ENCODE measurements at places on chromosomes 1 and 21. TPM values are rescaled to one million over a fixed set of nuclear protein-coding genes. Genes with fewer than 3 reads are reported as not detected.
A peak's percentile ranks its signal among the peaks of the same experiment; 100 is the strongest.

The LCE1D gene
- not detected for total RNA-seq

The C8B gene
- total RNA-seq = not detected

The UCK2 gene
- total RNA-seq = 71.4 TPM

The SELE gene
- not detected for total RNA-seq

The PADI3 gene
- 5.7 TPM for total RNA-seq

The GJA4 gene
- not detected for total RNA-seq

DNA sequence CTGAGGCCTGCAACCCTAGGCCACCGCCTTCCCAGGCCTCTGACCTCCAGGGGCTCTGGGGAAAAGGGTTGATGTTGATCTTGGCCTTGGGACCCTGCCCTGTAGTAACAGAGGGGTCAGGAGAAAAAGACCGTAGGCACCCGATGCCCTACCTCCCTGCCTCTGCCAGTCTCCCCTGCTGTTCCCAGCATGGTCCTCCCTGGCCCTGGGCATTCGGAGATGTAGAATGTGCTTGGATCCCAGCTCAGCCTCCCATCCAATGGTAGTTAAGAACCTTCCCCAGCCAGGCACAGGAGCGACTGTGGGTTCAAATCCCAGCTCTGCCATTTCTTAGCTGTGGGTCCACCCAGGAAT lies 72.0 kb upstream of the TARDBP start:
- no peak for DNase-seq

DNA sequence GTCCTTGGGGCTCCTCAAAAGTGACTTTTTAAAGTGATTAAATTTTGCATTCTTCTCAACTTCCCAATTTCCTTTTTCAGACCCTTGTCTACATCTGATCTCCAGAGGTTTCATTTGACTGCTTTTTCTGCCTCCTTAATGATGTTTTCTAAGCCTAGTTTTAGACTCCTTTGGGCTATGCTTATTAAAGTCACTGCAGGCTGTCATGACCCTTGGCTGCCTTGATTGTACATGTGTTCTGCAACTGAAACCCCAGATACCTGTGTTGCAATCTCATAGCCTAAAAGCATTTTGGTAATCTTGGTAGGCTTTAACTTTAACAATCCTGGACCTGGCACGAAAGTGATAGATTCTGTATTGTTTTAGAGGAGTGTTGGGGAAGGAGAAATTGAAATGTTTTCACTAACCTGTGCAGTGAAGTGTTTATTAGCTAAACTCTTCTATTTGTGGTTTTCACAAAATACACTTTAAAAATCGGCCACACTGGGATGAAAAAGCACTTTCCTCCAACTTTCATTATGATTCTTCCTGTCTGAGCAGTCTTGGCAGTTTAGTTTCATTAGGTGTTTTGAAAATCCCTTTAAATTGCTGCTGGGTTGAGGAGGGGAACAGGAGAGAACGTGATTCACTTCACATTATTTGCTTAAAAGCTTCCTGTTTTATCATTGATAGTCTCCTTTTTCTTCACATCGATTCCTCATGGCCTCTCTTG lies 4.9 kb downstream of the MACO1 start:
- DNase-seq = no peak

- DNase-seq = no peak
Observed at GRCh38 chr21:42153046-42153686, 65.8 kb upstream of the ABCG1 start.

- no peak for DNase-seq
Observed at GRCh38 chr1:172545396-172546004, 12.6 kb downstream of the SUCO start.

GRCh38 chr1:221911714-221912113 lies 169.8 kb upstream of the DUSP10 start:
- no peak for DNase-seq

DNA sequence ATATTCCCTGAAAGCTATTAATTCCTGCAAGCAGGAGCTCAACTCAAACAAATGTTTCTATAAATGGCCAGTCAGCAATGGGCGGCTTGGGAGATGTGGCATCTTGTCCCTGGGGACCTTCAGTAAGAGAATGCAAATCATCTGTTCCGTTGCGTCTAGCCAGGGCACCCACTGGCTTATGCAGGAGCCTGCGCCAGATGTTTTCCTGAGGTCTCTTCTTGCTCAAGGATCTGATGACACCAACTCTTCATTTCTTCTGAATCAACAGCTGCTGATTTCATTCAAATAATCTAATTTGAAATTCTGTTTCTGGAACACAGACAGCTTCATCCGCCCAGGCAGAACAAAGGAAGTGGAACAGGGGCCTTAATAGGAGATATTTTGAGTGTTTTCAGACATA lies 70.0 kb upstream of the AJAP1 start:
- no peak for DNase-seq

GRCh38 chr1:202981939-202982338 lies 14.9 kb upstream of the CYB5R1 start:
- no peak for DNase-seq

GRCh38 chr1:78658901-78659300 lies 9.3 kb downstream of the IFI44 start:
- no peak for DNase-seq

- DNase-seq = no peak
Observed at GRCh38 chr1:41805771-41806471, 112.8 kb downstream of the HIVEP3 start.

DNA sequence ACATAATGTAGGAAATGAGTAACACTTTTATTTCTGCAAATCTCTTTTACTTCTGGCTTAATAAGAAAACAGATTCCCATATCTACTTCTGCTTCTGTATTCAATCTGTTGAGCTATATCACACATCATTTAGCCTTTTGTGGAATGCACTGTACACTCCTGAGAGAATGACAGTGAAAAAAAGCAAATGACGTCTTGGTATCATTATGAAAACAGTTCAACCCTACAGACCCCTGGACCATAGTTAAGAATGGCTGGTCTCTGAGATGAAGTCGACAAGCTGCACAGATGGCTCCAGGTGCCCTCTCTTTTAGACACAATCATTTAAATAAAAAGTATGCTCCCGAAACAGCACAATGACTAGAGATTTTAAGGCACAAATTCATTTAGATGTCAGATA lies 247.0 kb downstream of the RERE start:
- DNase-seq = no peak

DNA sequence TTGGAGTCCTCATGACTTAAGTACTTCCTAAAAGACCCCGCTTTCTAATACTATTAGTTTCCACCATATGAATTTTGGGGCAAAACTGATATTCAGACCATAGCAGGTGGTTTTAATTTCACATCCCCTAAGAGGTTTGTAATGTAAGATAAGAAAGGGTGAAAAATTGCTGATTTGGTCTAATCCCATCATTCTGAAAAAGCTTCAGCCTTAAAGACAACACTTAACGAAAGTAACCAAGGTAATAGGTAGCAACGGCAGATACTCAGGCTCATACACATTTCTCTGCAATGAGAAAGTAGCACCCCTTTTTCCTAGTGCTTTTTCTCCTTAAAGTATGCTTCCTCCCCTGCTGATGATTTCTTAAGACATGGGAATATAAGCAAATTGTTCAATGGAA lies 376.9 kb upstream of the LYPLAL1 start:
- no peak for DNase-seq

DNA sequence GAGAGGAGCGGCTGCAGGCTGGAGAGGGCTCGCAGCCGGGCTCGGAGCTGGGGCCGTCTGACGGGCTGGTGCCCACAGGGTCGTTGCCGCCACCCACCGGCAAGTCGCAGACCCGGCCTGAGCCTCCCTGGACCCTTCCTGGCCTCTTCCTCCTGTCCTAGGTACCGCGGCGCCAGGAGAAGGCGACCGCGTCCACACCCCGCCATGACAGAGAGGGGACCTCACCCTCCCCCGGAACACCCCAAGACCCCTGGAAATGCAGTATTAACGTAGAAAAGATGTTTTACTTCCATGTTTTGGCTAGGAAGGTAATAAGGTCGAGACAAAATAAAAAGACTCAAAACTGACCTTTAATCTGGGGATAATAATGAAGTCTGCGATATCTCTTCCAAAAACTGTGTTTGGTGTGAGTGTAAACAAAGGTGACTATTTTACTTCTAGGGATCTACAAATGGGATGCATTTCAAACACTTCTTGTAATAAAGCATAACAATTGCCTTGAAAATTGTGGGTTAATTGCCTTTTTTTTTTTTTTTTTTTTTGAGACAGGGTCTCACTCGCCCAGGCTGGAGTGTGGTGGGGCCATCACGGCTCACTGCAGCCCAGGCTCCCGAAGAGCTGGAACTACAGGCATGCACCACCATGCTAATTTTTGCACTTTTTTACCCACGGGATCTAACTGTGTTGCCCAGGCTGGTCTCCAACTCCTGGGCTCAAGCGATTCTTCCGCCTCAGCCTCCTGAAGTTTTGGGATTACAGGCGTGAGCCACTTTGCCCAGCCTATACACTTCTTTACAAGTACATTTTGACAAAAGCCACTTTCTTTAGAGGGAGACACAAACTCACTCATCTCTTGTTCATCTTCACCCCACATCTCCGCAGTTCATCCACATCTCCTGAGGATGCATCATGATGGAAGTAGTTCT lies 838 bp upstream of the RSRP1 start:
- no peak for DNase-seq

GRCh38 chr1:228007049-228007800 lies 427 bp downstream of the WNT3A start:
- DNase-seq = no peak

GRCh38 chr21:34229353-34229752 lies 134.5 kb upstream of the KCNE2 start:
- DNase-seq = no peak

DNA sequence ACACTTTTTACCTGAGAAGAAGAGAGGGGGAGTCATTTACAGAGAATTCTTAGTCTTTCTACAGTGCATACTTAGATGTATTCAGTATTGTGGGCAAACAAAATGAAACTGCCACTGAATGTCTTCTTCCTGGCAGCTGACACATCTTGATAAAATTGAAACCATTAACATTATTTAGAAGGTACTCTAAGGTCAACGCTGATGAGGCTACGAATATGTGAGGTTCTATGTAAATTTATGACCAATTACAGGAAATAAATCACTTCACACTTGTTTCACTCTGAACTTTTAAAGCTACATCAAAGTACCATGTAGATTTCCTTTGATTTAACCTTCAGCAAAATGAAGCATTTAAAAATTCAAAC lies 51.3 kb upstream of the GFI1 start:
- no peak for DNase-seq

GRCh38 chr1:24919791-24920532 lies 10.1 kb downstream of the RUNX3 start:
- DNase-seq = no peak

DNA sequence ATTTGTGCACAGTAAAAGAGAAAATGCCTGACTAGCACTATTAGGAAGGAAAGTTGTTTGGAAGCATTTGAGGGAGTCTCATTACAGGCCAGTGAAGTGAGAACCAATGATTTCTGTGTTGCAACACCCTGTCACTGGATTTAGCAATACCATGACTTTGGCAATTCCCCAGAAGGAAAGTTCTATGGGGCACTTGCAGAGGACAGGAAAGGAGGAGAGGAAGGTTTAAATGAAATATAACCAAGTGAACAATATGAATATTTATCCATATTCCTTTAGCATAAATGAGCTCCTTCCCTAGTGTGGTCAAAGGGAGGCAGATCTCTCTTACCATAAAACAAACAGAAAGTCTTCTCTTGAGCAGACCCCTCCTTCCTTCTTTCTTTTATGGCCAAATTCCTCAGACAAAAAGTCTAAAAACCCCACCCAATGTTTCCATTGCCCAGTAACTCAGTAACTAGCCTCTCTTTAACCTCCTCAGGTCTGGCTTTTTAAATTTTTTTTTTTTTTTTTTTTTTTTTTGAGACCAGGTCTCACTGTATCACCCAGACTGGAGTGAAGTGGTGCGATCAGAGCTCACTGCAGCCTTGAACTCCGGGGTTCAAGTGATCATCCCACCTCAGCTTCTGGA lies 5.5 kb downstream of the TLR5 start:
- peak; percentile 52 for DNase-seq

DNA sequence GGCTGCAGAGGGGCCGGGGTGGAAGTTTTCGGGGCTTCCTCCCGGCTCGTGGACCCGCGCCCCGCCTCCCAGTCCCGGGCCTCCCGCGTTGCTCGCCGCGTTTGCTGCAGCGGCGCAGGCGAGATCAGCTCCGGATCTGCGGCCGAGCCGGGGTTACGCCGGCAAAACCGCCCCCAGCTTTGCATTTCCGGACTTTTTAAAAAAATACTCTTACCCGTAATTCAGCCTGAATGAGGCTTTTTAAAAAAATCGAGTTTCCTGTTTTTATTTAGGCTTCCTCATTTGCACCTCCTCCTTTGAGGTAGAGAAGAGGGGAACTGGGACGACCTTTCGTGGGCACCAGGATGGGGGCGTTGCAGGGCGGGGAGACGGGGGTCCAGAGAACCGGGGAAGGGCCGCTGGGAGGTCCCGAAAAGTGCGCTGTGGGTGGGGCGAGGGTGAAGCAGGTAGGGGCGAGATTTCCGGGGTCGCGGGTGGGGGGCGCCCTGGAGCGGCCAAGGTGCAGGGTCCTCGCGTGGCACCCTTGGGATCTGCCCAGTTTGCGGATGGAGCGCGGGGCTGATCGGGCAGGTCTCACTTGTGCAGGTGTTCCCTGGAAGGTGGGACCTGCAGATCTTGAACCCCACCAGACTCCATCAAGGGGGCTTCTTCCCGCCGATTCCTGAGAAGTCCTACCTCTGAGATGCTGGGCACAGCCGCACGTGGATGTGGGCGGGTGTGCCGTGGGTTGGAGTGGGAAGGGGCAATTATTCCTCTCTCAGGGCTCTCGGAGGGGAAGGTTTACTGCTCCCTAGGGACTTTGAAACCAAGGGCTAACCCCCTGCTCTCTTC lies 1.1 kb downstream of the PIK3CD start:
- DNase-seq = no peak

DNA sequence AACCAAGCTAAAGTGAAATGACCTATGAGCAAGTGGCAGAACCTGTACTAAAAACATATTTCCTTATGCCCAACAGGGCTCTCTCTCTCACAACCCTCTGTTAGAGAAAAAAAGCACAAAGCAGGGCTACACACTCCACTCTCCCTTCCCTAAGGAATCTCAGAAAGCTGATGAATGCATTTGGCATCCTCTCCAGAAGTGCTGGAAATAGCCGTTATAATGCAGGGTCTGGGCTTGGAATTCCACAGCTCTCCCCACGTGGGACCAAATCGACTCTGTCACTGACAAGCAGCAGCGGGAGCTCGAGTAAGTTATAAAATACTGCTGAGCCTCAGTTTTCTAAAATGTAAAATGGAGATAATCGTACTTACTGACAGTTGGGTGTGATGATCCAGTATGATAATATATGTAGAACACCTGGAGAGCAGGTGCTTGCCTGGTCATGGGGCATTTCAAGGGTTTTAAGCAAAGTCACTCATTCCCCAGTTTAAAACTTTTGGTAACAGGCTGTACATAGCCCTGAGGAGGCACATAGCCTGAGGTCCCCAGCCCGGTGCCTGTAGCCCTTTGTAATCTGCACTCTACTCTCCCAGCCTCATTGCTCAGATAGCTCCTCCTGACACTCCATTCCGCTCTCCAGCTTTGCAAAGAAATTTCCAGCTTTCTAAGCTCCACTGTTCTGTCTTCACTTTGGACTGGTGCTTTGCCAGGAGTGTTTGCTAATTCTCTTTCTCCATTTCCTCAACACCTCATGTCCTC lies 175.6 kb upstream of the DAB1 start:
- DNase-seq = no peak

All from H4 (cell line).